ENCODE measurements at places on chromosomes 11 and 22. TPM values are rescaled to one million over a fixed set of nuclear protein-coding genes. Genes with fewer than 3 reads are reported as not detected.

DNA sequence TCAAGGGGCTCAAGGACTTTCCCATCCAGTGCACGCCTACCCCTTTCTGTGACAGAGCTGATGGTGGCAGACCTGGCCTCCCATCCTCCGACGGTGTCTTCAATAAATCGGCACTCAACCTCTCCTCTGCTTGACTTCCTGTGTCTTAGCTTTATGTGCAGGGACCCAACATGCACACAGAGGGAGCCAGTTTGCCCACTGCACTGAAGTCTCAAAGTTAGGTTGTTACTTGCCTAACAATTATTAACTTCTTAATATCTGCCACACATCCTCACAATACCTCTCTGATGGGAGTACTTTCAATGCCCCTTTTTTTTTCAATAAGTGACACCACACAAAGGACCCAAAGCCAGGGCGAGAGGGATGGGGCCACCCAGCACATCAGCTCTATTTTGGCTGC is 3.6 kb downstream of the IZUMO1R start:
- DNase-seq: no peak

Gene HIC2
- 3.0 TPM for total RNA-seq

- no peak for DNase-seq
Measured at GRCh38 chr11:134514354-134514951, 102.4 kb upstream of the B3GAT1 start.

- DNase-seq: peak; percentile 81
Measured at GRCh38 chr11:73931039-73931645, 19.7 kb upstream of the DNAJB13 start.

GRCh38 chr11:34680206-34680605 is 59.3 kb downstream of the EHF start:
- no peak for DNase-seq

GRCh38 chr11:134559602-134559962 is 147.5 kb upstream of the B3GAT1 start:
- no peak for DNase-seq

GRCh38 chr11:16310943-16311342 is 45.4 kb downstream of the SOX6 start:
- DNase-seq: no peak

Gene PARVG
- not detected for total RNA-seq

Gene B4GALNT4
- total RNA-seq: 1.3 TPM

Gene APOL5
- not detected for total RNA-seq

DNA sequence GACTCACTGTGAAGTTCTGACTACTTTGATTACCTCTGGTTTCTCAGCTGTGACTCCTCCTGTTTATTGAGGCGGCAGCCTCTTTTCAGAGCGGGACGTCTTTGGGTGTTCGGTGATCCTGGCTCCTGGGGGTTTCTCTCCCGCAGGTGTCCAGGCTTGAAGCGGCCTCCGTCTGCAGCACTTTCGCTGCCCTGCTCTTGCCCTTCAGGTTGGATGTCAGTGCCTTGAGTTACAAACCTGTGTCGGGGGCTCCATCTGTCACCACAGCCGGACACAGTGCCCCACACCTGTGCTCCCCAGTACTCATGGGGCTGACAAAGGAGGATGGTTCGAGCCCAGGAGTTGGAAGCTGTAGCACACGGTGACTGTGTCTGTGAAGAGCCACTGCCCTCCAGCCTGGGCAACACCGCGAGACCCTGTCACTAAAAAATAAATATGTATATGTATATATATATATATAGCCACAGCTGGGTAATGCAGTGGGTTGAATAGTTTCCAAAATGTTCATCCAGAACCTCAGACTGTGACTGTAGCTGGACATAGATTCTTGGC is 104.1 kb downstream of the BRD1 start:
- no peak for DNase-seq

Gene PRG2
- not detected for total RNA-seq

GRCh38 chr11:85768473-85769146 is 42.3 kb downstream of the SYTL2 start:
- no peak for DNase-seq

Gene PHLDA2
- total RNA-seq: 7.3 TPM

Gene OR8J3
- total RNA-seq: not detected

Gene TST
- total RNA-seq: 54.4 TPM

DNA sequence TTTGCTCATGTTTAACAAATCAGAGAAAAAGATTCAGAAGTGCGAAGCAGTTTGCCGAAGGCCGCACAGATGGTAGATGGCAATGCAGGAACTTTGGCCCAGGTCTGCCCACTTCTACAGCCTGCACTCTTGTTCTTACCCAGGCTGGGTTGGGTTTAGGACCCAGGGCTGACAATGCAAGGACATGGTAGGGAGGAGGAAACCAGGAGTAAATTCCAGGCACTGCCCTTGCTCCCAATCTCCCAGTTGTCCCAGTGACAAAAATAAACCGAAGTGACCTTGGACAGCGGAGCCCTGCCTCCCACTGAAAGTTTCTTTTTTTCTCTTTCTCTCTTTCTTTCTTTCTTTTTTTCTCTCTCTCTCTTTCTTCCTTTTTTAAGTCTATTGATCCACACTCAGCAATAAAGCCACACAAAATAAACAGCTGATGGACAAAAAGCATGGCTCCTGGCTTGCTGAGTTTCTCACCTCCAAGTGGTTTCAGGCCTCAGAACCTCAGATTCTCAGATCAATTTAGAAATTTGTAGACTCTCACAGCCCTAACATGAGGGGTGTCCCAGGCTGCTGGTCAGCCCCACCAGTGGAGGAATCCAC is 33.5 kb upstream of the FCHSD2 start:
- DNase-seq: peak; percentile 22

Gene KCNJ1
- not detected for total RNA-seq

- no peak for DNase-seq
Measured at GRCh38 chr11:35672608-35673007, 10.0 kb downstream of the TRIM44 start.

Gene MMP26
- total RNA-seq: not detected
